ENCODE measurements at places on chromosomes 4 and X. TPM values are rescaled to one million over a fixed set of nuclear protein-coding genes. Genes with fewer than 3 reads are reported as not detected.

The SSX2B gene
- 0.32 TPM for polyA plus RNA-seq

The HHIP gene
- polyA plus RNA-seq = 2.4 TPM

The MFAP3L gene
- polyA plus RNA-seq = 25.9 TPM

The GAB3 gene
- polyA plus RNA-seq = 2.3 TPM

The PRDM8 gene
- 2.8 TPM for polyA plus RNA-seq

The SLC39A8 gene
- polyA plus RNA-seq = 20.2 TPM

The NAP1L5 gene
- 11.1 TPM for polyA plus RNA-seq

The ADGRG2 gene
- 16.4 TPM for polyA plus RNA-seq

GRCh38 chr4:152937336-152938236 lies 1.5 kb downstream of the FHDC1 start:
- DNase-seq = peak; percentile 28

DNA sequence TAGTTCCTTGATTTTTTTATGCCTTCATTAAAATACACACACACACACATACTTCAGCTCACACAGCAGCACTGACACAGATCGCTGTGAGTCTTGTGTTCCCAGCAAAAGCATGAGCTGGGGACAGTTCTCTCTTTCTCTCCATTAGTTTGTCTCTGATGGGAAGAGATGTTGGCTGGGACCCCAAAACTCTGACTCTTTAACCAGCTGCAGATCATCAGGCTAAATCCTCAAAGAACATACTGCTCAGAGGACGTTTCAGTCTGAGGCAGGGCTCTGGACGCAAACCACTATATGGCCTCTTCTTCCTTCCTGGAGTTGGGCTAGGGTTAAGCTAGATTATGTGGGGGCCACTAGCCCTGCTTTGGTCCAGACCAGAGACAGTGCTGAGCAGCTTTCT lies 109.6 kb downstream of the NHSL2 start:
- no peak for DNase-seq

DNA sequence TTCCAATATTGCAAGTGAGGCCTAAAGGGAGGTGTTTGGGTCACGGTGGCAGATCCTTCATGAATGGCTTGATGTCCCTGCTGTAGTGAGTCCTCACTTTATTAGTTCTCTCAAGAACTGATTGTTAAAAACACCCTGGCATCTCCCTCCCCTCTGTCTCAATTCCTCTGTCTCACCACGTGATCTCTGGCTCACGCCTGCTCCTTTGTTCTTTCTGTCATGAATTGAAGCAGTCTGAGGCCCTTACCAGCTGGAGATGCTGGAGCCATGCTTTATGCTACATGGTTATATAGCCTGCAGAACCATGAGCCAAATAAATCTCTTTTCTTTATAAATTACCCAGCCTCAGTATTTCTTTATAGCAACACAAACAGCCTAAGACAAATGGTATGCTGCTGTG lies 980.7 kb upstream of the GRIA3 start:
- DNase-seq = no peak

DNA sequence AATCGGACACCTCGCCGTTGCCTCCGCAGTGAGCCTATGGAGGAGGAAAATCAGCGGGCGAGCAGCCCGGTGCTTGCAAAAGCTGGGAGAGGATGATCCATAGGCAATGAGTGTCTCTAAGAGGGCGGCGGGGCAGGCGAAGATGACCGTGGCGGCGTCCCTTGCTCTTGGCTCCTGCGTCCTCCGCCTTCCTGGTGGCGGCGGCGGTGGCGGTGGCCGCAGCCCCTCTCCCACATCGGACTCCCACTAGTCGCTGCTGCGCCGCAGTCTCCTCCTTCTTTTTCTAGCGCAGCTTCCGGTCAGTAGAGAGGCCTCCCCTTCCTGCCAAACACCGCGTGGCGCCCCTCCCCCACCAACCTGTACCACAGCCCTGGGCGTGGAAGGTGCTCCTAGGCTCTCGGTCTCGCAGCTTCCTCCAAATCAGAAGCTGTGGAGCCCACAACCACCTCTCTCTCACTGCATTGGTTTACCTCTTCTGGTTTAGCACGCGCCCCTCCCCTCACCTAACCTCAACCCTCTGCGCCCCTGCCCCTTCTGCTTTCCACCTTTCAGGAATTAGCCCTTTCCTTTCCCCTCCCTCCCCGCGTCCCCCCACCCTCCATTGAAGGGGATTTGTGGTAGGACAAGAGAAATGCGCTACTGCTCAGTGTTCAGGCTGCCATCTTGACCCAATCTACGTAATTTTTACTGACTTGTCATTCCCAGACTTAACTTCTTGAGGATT lies at the start of gene SPIN3:
Gene SPIN3, minus strand, starts transcription at position 271 of the 724 bp plus-strand sequence. CDS start 594 bp downstream, outside the sequence.
- peak; percentile 84 for DNase-seq

DNA sequence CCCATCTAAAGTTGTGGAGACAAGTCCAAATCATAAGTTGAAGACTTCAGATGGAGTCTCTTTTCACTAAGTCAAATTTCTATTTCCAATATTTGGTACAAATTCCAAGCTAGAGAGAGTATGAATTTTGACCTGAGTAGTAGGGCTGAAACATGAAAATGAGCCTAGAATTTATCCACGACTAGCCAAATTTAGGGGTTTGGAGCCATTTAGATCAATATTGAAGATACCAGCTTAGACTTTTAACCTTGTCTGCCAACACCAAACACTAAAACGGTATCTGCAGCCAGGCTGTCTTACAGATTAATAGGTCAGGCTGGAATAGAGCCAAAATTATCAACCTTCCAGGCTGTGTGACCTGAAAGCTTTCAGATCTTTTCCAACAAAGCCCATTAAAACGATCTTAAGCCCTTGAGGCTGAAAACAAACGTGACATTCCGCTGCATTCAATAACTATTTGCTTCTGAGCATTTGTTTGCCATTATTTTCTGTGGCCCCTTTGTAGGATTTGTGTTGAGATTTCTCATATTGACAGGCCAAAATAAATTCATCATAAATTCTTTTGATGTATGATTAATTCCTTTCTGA lies 268.7 kb upstream of the DKK2 start:
- no peak for DNase-seq

DNA sequence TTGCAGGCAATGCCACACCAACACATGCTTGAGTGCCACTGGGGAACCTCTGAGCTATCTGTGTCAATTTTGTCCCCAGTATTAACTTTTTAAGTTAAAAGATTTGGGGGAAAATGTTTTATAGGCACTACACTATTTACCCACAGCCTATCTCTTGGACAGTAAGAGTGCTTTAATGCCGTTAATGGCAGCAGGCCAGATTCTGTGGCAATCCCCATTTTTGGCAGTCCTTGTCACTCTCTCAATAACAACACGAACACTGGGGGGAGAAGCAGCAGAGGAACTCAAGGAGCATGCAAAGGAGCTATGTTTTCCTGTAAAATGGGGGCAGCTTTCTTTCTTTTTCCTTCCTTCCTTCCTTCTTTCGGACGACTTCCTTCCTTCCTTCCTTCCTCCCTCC lies 168.6 kb downstream of the NSUN7 start:
- DNase-seq = no peak

- no peak for DNase-seq
Measured at GRCh38 chr4:119093042-119093827, 42.4 kb upstream of the MYOZ2 start.

- no peak for DNase-seq
Measured at GRCh38 chrX:44731160-44731559, 112.7 kb upstream of the DUSP21 start.

DNA sequence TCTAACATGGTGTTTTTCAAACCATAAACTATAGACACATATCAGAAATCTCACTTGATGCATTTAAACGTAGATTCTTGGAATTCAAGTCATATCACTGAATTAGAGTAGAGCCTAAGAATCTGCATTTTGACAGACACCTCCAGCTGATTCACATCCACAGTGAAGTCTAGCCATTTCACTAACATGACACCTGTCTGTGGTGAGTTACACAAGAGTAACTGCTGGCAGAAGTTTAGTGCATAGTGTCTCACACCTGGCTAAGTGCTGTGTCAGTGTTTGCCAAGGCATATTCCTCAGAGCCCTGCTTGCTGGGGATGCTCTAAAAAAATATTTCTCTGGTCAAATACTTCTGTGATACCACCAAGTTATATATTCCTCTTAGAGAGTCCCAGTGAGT lies 237.5 kb upstream of the DIAPH2 start:
- DNase-seq = no peak

DNA sequence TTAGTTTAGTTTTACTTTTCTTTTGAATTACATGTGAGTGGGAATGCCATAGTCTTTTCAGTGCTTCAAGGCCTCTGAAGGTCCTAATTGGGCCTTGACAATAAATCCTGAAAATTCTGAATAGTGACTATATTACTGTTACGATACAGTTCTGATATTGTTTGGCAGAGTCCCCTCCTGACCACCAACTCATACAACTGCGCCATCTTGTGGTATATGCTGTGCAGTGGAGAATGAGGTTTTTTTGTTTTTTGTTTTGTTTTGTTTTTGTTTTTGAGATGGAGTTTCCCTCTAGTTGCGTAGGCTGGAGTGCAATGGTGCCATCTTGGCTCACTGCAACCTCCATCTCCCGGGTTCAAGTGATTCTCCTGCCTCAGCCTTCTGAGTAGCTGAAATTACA lies 56.6 kb upstream of the CHRDL1 start:
- DNase-seq = no peak

DNA sequence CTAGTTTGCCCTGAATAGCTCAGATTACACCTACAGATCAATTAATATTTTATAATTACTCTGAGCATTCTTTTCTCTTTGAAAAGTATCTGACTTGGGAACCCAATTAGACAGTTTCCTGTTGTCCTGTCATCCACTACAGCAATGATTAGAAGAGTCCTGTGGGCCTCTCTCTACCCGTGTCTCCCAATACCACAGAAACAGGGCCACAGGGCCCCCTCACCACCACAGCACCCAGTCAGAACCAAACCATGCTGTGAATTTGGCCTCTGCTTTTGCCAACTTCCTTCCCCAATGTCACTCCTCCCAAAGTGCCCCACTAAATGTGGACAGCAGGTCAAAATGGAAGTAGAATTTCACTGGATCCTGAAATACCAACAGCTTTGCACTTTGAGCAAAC lies 10.3 kb downstream of the USP46 start:
- DNase-seq = no peak
